CD14-positive monocyte (primary cell): ENCODE measurements at places on chromosomes 11 and 22.
A peak's percentile ranks its signal among the peaks of the same experiment; 100 is the strongest.

- no peak for DNase-seq
Observed at GRCh38 chr11:133936136-133936535, 20.6 kb downstream of the IGSF9B start.

- DNase-seq, result peak; percentile 49
Observed at GRCh38 chr11:765025-765801, 12.1 kb downstream of the GATD1 start.

DNA sequence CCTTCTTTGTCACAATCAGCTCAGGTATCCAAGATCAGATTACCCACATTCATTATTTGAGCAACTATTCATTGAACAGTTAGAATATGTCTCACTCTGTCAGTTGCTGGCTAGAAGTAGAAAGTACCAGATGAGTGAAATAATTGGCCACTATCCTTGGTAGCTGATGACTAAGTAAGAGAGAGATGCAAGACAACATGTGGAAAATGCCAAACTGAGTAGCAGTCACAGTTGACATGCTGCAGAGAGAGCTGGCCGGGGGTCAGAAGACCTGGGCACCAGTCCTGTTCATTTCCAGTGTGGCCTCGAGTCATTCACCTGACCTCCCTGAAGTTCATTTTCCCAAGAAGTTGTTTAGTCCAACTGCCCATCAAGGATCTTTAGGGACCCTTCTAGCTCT is 22.5 kb upstream of the SMIM35 start:
- DNase-seq, result no peak

DNA sequence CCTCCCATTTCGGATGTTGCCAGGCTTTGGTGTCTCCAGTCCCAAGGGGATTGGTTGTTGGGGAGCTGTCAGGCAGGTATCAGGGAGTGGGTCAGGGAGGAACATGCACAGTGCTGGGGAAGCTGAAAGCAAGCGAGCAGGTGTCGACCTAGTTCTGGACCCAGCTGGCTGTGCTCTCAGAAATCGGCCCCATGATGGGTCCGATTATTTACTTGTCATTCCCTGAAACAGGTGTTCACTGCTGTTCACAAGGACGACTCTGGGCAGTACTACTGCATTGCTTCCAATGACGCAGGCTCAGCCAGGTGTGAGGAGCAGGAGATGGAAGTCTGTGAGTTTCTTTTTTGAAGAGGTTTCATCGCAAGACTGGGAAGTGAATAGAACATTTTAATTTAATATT is 76.8 kb downstream of the JAM3 start:
- no peak for DNase-seq

- DNase-seq, result no peak
Observed at GRCh38 chr22:28989035-28989464, 72.6 kb downstream of the C22orf31 start.

DNA sequence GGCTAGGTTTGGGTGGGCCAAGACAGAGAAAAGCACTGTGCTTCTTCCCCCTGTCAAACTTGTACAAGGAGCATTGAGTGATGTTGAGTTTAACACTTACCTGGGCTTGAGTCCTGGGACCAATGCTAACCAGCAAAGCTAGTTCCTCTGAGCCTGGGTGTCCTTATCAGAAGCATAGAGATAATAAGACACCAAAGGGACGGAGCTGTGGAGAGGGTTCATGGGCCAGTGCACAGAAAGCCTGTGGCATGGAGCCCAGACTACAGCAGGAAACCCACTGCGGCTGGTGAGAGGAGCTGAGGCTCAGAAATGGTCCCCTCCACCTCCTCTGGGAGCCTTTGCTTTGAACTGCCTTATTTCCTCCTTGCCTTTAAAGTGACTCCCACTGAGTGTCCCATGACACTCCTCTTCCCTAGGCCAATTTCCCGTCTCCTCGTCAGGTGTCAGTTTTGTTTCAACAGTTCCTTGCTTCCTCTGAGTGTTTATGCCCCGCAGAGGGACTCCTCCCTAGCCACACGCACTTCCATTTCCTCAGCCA is 9.4 kb downstream of the SLCO2B1 start:
- DNase-seq, result no peak

GRCh38 chr11:131391176-131391575 is 20.8 kb downstream of the NTM start:
- DNase-seq, result no peak

- DNase-seq, result no peak
Observed at GRCh38 chr11:73156686-73157085, 14.6 kb upstream of the FCHSD2 start.

- DNase-seq, result no peak
Observed at GRCh38 chr22:38107692-38108515, 2.6 kb downstream of the BAIAP2L2 start.

GRCh38 chr11:39992551-39992950 is 1466.9 kb downstream of the LRRC4C start:
- no peak for DNase-seq

DNA sequence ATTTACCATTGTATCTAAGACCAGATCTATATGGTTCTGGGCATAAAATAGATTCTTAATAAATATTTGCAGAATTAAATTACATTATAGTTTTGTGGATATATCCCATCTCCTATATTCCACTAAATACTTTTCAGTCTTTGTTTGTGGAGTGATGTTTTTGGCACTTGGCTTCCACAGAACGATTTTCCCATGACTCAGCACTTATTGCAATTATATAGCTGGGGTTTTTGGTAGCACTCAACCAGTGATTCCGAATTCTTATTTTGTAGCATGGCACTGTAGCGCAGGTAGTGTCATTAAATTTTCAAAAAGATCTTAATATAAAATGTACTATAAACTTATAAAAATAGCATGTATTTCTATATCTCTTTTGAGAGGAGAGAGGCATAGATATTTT is 221.2 kb downstream of the TRPC6 start:
- no peak for DNase-seq

- DNase-seq, result peak; percentile 3
Observed at GRCh38 chr11:84384731-84385130, 1098.6 kb upstream of the CCDC90B start.

GRCh38 chr11:76380159-76380976 is 564 bp downstream of the THAP12 start:
- DNase-seq, result no peak

DNA sequence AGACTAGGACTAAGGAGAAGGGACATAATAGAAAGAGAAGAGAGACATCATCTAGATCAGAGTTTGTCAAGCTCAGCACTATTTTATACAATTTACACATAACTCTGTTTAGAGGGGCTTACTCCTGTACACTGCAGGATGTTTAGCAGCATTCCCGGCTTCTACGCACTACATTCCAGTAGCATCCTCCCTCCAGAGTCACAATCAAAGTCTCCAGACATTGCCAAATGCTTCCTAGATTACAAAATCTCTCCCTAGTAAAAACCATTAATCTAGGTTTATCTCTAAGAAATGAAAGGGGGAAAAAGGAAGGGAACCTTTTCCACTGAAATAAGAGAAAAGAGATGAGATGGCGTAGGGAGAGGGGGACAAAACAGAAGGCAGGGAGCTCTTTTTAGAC is 4.0 kb downstream of the USP28 start:
- no peak for DNase-seq

DNA sequence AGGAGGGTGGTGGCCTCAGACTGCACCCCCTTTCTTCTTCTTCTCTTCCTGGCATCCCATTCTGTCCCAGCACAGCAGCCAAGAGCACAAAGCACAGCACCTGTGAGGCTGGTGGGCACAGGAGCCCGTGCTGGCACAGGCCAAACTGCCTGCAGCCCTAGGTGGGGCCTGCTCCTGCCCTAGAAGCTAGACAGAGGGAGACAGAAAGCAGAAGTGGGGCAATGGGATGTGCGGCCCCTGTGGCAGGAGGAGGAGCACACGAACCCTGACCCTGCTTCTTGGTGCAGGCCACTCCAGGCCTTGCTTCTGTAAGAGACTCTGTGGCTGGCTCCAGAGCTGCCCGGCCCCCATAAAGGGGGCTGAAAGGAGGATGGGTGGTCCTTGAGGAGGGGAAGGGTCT is 3.9 kb upstream of the PTS start:
- DNase-seq, result no peak

DNA sequence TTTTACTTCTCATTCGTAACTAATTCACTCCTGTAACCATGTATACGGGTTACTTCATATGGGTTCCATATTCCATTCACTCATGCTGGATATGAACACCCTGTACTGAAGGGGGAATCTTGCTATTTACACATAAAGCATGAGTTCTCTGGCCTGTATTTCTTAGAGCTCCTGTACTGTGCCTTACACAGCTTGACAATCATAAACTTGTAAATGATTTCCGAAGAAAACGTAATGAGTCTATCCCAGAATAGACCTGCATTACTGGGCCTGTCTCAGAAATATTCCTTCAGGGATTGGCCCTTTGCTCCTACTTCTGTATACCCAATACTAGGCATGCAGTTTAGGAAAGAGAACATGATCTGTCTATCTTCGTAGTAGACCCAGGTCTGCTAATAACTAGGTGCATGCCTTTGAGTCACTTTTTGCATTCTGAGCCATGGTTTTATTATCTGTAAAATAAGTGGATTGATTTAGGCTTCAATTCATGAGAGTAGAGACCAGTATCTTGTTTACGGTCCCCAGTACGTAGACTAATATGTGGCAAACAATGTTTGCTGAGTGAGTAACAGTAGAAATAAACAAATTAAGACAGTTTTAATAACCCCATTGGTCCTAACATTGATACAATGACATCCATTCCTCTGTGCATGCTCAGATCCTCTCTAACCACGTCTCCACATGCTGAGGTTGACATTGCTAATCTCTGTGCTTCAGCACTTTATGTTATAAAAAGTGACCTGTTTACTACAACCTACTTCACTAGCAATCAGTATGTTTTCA is 1.2 kb downstream of the CCDC34 start:
- DNase-seq, result no peak

- DNase-seq, result no peak
Observed at GRCh38 chr11:20770414-20770946, 101.1 kb downstream of the NELL1 start.

- DNase-seq, result no peak
Observed at GRCh38 chr22:19776433-19777031, 16.0 kb downstream of the TBX1 start.

DNA sequence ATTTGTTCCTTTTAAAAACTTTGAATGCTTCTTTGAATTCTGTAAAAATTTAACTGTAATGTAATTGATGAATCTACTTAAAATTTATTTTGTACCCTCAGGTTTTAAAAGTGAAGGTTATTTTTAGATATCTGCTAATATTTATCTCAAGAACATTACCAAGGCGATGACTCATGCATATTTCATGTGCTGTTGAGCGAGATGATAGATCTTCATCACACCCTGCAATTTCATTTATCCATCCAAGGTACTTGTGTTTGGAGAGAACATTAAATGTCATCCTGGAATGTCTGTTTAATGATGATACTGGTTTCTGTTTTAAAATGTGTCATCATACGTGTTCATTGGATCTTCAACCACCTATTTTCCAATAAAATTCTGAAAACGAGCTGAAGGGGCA is 6.7 kb upstream of the OOSP4A start:
- no peak for DNase-seq
